ENCODE measurements at places on chromosomes 3 and 15. TPM values are rescaled to one million over a fixed set of nuclear protein-coding genes. Genes with fewer than 3 reads are reported as not detected.

The CFAP91 gene
- 75.0 TPM for total RNA-seq

The IL12A gene
- total RNA-seq, result not detected

DNA sequence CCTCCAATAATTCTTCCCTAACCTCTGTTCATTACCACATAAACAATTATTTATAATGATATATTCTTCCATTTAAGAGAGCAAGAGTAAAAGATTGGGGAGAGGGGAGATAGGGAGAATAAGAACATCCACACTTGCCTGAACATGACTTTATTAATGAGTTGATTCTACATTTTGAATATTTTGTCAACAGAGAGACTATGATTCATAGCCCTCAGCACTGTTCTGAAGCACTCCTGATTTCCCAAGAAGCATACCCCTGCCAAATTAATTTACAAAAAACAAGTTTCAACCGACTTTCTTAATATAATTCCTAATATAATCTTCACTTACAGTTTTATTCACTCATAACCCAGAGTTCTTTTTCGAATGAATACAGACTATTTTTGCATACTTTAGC lies 828.8 kb downstream of the ROBO2 start:
- no peaks in the 10 kb centered on the region for H3K27me3 ChIP-seq
- H3K4me1 ChIP-seq, result no peaks in the 10 kb centered on the region
- DNase-seq, result no peak
- peaks cover 2% of the 10 kb centered on the region for H3K36me3 ChIP-seq
- H3K4me3 ChIP-seq, result no peak overlapping the region

The RARB gene
- 26.3 TPM for total RNA-seq

- peaks cover 6% of the 10 kb centered on the region for H3K36me3 ChIP-seq
- H3K27ac ChIP-seq, result no peak overlapping the region
- DNase-seq, result no peak
Measured at GRCh38 chr3:154182975-154183374, 61.8 kb downstream of the ARHGEF26 start.

All from progenitor cell of endocrine pancreas (in vitro differentiated cells).